ENCODE measurements at places on chromosomes 12 and 14. TPM values are rescaled to one million over a fixed set of nuclear protein-coding genes. Genes with fewer than 3 reads are reported as not detected.

Gene KCNK13
- total RNA-seq: 0.81 TPM

Gene PNN
- total RNA-seq: 39.9 TPM

Gene CPNE6
- total RNA-seq: not detected

Gene LRRC43
- total RNA-seq: not detected

DNA sequence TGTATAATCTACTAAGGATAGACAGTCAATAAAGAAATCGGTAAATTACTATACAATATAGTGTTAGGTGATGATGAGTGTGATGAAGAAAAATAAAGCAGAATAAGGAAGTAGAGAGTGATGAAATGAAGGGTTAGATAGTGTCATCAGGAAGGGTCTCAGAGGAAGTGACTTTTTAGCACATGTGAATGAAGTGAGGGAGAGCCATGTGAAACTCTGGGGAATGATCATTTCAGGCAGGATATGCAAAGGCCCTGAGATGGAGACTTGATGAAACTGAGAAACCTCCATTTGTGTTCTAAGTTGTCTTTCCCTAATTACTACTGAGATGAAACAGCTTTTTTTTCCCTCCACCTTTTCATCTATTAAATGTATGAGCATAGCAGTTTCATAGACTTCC, 19.4 kb upstream of the GNPTAB start:
- no peaks in the 10 kb centered on the region for H3K36me3 ChIP-seq
- no peak for DNase-seq
- H3K4me3 ChIP-seq: no peak overlapping the region
- H3K27me3 ChIP-seq: no peaks in the 10 kb centered on the region

GRCh38 chr14:60215520-60216420, 33.3 kb upstream of the PPM1A start:
- no peaks in the 10 kb centered on the region for H3K36me3 ChIP-seq
- H3K4me3 ChIP-seq: no peak overlapping the region
- no peak for DNase-seq
- no peaks in the 10 kb centered on the region for H3K27me3 ChIP-seq

DNA sequence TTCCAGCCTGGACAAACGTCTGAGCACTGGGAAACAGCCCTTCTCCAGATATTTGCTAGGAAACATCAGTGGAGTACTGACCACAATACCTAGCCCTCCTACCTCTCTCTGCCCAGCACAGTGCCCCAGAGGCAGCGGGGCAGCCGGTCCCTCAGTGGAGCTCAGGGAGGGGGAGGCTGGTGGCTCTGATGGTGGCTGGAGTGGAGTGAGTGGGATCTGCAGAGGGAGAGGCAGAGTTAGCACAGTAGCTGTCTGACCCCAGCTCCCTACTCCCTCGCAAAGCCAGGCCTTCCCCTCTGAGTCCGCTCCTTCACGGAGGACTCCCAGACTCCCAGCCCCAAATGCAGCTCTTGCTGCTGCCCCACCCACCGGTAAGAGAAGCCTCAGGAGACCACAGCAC, 30.0 kb downstream of the NCKAP5L start:
- DNase-seq: no peak
- no peak overlapping the region for H3K4me3 ChIP-seq
- H3K36me3 ChIP-seq: peaks cover 58% of the 10 kb centered on the region
- no peaks in the 10 kb centered on the region for H3K27me3 ChIP-seq
- H3K4me1 ChIP-seq: no peaks in the 10 kb centered on the region

GRCh38 chr12:93115198-93115601, 186.1 kb upstream of the EEA1 start:
- no peak overlapping the region for H3K27ac ChIP-seq
- peaks cover 8% of the 10 kb centered on the region for H3K4me1 ChIP-seq
- no peak overlapping the region for H3K4me3 ChIP-seq
- DNase-seq: no peak
- H3K36me3 ChIP-seq: no peaks in the 10 kb centered on the region
